ENCODE measurements at places on chromosomes 2 and 18.

GRCh38 chr2:11388262-11389051 is 44.0 kb upstream of the ROCK2 start:
- no peak for DNase-seq

DNA sequence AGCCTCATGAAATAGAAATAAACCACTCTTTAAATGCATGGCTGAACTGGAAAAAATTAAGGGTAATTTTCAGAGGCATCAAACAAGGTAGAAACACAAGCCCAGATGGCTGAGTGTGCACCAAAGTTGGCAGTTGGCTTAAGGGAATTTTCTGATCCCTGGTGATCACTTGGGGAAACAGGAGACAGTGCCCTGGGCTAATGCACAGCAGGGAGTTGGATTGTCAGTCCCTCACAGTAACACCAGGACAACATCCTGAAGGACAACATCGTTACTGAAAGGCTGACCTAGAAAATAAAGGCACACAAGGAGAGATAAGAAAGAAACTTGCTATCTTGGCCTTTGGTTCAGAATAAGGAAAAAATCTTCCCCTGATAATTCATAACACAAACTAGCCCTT is 417.0 kb downstream of the SLC4A3 start:
- DNase-seq, result no peak

GRCh38 chr2:16174693-16175045 is 234.3 kb downstream of the MYCN start:
- DNase-seq, result no peak

DNA sequence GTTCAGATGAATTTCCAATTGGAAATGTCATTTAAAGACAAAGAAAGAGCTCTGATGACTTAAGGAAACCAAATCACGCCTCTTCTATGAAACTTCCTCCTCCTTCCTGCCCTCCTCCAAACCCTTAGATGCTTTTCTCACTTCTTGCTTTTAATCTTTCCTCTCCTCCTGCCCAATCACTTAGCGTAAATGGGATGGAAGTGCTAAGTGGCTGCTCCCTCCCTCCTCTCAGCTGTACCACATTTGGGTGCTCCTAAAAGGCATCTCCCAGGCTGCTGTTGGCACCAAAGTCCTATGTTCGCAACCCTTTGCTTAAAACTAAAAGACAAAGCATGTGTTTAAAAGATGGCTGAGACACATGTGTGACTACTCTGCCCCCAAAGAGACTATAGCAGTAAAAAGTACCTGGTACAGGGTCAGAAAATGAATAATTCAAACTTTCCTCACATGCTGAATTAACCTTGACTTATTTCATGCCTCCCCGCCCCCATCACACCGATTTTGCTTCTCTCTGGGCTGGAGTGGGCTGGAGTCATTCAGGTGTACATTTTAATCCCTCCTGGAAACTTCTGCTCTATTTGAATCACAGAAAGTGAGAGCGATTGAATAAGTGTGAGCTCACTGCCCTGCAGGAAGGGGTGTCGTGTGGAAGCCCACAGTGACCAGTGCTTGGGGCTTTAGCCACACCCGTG is 59.2 kb upstream of the KLF7 start:
- no peak for DNase-seq

DNA sequence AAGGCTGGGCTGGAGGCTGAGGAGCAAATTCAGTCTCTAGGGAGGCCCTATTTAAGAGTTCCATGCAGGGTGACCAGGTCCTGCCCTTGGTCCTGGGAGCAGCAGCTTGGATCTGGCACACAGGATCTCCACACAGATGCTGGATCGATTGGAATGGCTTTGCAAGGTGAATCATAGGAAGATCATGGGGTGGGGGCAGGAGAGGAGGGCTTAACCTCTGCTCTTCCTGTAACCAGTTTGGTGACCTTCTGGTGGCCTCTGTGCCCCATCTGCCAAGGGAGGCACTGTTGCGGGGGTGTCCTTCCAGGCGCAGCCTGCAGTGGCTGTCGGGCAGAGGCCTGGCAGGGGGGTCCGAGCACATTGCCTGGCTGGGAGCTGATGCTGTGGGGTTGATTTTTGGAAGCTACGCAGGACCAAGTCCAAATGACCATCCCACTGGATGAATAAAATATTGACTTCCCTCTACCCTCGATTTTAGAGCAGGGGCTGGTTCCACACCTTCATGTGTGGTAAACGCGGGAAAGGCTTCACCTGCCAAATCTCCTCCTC is 79.7 kb downstream of the EDAR start:
- DNase-seq, result no peak

DNA sequence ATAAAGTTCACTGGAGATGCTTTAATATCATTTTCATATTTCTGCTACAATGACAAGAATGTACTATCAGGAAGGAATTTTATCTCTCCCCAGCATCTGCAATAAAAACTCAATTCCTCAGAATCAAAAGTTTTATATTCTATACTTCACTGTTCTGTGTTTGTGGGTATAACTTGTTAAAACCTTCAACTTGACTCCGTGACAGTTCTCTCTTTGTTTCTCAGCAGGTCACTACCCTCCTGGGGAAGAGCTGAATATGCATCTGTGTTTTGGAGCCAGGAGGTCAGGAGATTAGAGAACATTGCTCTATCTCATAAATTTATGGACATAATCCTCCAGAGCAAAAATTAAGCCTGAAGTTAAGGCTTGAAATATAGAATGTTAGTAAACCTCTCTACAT is 411.4 kb downstream of the TRIB2 start:
- no peak for DNase-seq

- DNase-seq, result no peak
These were observed 378.7 kb downstream of the RBM43 start for GRCh38 chr2:150882751-150883612.

DNA sequence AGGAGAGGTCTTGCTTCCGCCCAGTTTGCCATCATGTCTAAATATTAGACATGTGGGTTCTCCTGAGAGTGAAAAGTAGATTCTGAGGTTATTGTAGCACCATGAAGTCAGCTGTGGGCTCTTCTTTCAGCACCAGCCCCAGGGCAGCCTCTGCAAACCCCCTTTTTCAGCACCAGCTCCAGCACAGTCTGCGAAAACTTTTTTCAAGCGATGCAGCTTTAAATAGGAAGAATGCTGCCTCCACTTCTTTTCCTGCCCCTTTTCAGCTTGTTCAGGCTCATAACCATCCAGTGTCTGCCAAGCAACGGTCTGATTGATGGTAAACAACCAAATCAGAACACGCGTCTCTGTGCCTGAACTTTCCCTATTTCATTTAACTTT is at the start of gene COL5A2:
Gene COL5A2, minus strand, starts transcription at position 192 of the 381 bp plus-strand sequence. Its CDS starts 157 bp downstream, at position 35.
- DNase-seq, result no peak

DNA sequence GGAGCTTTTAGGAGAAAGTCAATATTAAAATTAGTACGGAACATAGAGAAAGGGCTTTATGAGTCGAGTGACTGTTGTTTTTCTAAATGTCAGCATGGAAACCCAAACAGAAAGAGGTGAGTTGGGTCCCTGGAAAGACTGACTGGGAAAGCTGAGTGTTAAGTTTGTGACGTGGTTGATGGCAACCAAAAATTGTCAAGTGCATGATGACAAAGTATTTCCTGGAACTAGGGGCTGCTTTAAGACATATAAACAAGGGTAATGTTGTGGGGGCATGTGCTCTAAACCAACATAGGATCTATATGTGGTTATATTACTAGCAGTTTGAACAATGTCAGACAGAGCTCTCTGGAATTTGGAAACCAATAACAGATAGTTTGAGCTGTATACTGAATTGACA is 50.9 kb upstream of the GPD2 start:
- DNase-seq, result no peak

DNA sequence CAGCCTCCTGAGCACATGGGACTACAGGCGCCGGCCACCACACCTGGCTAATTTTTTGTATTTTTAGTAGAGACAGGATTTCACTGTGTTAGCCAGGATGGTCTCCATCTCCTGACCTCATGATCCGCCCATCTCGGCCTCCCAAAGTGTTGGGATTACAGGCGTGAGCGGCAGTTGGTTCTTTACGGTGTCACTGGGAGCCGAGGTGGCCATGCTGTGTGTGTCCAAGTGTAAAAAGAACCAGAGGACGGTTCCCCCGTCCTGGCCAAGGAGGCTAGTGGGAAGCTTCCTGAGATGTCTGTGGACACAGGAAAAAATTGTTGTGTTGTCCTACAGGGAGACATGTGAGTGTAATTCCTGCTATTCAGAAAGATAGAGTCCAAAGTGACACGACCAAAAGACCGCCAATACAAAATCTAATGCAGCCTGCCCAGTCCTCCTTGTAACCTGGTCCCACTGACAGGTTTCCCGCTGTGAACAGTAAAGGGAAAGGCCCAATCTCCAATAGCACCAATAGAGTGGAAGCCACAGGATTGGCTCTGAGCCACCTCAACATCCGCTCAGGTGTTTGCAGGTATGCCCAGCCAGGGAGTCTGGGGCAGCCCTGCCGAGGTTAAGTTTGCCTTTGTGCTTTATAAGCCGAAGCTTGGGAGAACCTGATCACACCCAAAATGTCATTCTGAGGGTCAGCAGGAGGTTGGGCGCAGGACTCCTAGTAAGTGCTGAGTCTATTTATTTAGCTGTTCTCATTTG is 40.6 kb downstream of the NCK2 start:
- no peak for DNase-seq

DNA sequence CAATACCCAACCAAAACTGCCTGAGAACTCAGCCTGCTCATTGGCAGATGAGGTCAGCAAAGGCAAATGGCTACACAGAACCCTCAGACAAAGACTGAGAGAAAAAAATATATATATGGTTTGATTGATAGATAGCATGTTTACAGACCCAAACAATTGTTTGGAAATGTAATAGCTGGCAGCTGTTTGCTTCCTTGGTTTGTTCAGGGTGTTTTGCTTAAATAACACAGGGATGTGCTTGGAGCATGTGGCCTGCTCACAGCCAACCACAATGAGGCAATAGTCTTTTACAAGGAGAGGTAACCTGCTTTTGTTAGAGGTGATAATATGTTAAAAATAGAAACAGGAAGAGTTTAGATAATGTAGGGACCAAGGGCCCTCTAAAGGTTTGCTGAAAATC is 84.5 kb downstream of the PDK1 start:
- DNase-seq, result no peak

DNA sequence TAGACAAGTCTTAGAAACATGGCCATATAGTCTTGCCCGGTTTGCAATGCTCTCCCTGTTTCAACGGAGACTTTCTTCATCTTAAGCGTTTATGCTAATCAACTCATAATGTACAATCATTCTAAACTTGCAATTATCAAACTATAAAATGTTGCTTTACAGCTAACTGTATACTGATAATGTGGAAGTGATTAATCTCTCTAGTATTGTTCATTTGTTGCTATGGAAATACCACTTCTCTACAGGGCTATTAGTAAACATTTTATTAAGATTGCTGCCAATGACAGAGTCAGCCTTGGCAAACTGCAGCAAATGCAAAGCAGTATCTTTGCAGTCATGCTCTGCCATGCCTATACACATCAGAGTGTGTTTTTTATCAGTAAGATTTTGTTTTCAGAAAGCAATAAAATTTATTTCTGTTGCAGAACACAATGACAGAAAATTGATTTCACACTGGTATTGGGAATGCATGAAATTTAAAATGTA is 1201.8 kb upstream of the CDH2 start:
- no peak for DNase-seq

GRCh38 chr2:86645752-86646151 is 22.1 kb upstream of the RNF103 start:
- DNase-seq, result no peak

GRCh38 chr2:214652473-214652872 is 157.0 kb downstream of the BARD1 start:
- no peak for DNase-seq

DNA sequence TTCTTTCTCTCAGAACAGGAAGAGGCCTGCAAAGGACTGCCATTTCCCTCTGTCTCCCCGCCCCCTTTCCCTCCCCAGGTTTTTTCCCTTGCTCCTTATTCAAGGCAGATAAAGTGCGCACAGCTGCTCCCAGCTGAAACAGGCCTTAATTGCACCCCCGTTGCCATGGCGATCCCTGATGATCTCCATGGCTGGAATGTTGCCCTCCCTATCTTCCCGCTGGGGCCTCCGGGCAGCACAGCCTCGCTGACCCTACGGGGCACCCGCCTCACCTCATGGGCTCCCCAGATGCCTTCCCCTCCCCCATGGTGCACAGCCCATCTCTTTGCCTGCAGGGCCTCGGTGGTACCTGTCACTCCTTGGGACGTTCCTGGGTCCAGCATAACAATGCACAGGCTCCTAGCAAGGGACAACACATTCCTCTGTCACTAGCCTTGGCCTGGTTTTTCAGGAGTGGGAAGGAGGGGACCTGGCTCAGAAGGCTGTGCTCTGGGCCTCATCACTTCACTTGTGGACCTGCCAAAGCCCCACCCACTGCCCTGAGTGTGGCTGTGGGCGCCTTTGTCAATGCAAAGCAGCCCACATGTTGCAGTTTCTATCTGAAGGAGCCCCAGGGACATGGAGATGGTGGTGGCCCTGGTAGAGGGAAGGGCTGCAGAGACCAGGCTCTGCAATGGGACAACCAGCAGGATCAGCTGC is 115.0 kb downstream of the CELF4 start:
- no peak for DNase-seq

DNA sequence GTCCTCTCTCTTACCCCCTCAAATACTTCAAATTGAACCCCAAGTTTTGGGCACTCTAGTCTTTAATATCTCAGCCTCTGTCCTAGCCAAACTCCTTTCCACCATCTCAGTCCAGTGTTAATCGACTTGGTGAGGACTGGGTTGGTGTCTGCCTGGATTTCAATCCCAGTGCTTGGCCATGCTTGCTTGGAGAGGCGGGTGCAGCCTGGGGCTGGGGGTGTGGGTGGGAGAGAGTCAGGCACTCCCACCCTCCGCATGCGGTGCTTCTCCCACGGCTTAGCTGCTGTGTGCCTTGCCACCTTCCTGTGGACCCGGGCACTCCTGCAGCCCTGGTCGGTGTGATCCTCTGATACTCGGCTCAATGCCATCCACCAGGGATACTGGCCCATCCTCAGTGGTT is 220.8 kb upstream of the HDAC4 start:
- no peak for DNase-seq

DNA sequence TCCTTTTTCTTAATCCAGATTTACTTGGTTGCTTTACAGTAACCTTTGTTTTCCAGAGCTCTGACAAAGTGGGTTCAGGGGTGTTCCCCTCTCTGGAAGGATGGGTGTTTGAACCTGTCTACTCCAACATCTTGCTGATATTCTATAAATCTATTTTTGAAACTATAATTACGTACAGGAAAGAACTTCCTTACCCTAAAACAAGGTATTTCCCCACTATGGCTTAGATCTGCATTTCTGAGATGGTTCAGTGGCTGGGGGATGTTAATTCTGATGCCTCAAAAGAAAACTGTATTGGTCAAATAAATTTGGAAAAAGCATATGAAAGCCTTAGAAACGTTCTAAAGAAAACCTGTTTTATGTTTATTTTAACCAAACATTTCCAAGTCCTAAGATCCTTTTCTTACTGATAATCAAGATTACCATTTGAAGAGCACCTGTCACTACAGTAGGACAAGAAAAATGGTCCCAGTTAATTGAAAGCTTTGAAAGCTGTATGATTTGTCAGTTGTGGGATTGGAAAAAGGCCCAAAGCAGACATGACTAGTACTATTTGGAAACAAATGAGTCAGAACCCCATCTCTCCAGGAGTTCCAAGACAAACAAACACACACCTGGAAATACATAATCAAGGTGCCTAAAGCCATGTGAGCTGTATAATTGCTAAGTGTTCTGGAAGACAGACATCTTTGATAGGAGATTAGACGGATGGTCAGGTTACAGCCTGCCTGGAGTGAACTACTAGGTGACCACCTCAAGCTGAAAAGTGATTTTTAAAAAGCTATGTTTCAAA is 57.5 kb downstream of the KDM3A start:
- no peak for DNase-seq

- no peak for DNase-seq
These were observed 9.2 kb downstream of the LGALSL start for GRCh38 chr2:64462940-64463700.

- DNase-seq, result no peak
These were observed 353.1 kb downstream of the EIPR1 start for GRCh38 chr2:3024401-3024935.

- peak; percentile 31 for DNase-seq
These were observed 45.3 kb downstream of the LRPPRC start for GRCh38 chr2:43950383-43951008.
